ENCODE measurements at places on chromosomes 5 and 9. TPM values are rescaled to one million over a fixed set of nuclear protein-coding genes. Genes with fewer than 3 reads are reported as not detected.

DNA sequence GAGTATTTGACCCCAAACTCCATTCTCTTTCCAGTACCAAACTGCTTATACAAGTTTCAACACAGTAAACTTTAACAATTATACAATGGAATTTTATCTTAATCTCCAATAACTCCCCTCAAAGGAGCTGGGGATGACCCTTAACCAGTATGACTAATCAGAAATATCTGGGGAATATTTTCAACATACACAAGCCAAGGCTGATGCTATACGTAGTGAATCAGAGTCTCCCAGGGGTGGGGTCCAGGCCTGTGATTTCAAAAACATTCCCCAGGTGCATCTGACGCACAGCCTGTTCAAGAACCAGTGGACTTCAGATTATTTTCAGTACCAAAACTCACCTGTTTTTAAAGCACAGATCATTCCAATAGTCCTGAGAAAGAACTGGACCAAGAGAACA, 11.8 kb upstream of the SEMA5A start:
- no peak overlapping the region for H3K4me3 ChIP-seq
- no peak for DNase-seq
- H3K27ac ChIP-seq = no peak overlapping the region
- no peaks in the 10 kb centered on the region for H3K36me3 ChIP-seq
- no peaks in the 10 kb centered on the region for H3K27me3 ChIP-seq

- H3K4me3 ChIP-seq = no peak overlapping the region
- peaks cover 3% of the 10 kb centered on the region for H3K4me1 ChIP-seq
- no peaks in the 10 kb centered on the region for H3K36me3 ChIP-seq
- DNase-seq = peak; percentile 33
These were observed 131.9 kb upstream of the ANKH start for GRCh38 chr5:15003511-15003920.

GRCh38 chr5:124704594-124705284, 41.7 kb downstream of the ZNF608 start:
- H3K36me3 ChIP-seq = no peaks in the 10 kb centered on the region
- peaks cover 13% of the 10 kb centered on the region for H3K4me1 ChIP-seq
- DNase-seq = no peak
- H3K4me3 ChIP-seq = no peak overlapping the region

DNA sequence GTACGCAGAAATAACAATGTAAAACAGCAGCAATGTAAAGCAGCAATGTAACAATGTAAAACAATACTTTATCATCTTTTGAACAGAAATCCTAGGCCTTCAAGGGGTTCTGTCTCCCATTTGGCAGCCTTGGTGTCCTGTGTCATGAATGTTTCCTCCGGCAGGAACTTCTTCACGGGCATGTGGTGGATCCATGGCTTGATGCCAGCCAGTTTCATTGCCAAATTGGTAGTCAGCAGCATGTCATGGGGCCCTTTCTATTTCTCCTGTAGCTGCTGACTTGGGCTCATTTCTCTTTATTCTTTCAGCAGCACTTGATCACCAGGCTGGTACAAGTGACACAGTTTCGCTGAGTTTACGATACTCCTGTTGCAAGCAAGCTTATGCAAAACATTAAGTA, 275.3 kb downstream of the HTR1A start:
- H3K36me3 ChIP-seq = no peaks in the 10 kb centered on the region
- no peak overlapping the region for H3K27ac ChIP-seq
- peaks cover 3% of the 10 kb centered on the region for H3K27me3 ChIP-seq
- DNase-seq = peak; percentile 14

DNA sequence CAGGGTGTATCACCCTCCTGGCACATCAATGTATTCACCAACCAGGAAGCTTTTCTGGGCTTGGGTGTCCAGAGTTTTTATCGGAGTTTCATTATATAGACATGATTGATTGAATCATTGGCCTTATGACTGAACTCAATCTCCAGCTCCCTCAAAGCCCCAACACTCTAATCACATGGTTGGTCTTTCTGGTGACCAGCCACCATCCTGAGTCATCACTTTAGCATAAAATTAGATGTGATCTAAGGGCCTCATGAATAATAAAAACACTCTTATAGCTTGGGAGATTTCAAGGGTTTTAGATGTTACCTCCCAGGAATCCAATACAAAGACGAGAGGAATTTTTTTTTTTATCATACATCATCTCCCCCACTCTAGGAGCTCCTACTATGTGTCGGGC, 7.7 kb upstream of the PBX3 start:
- no peak for DNase-seq
- peaks cover 14% of the 10 kb centered on the region for H3K4me1 ChIP-seq
- no peak overlapping the region for H3K27ac ChIP-seq
- no peaks in the 10 kb centered on the region for H3K27me3 ChIP-seq
- H3K4me3 ChIP-seq = no peak overlapping the region

GRCh38 chr5:39062530-39062929, 11.7 kb downstream of the RICTOR start:
- H3K36me3 ChIP-seq = peaks cover 12% of the 10 kb centered on the region
- H3K27ac ChIP-seq = no peak overlapping the region
- no peak overlapping the region for H3K4me3 ChIP-seq
- H3K4me1 ChIP-seq = no peaks in the 10 kb centered on the region

DNA sequence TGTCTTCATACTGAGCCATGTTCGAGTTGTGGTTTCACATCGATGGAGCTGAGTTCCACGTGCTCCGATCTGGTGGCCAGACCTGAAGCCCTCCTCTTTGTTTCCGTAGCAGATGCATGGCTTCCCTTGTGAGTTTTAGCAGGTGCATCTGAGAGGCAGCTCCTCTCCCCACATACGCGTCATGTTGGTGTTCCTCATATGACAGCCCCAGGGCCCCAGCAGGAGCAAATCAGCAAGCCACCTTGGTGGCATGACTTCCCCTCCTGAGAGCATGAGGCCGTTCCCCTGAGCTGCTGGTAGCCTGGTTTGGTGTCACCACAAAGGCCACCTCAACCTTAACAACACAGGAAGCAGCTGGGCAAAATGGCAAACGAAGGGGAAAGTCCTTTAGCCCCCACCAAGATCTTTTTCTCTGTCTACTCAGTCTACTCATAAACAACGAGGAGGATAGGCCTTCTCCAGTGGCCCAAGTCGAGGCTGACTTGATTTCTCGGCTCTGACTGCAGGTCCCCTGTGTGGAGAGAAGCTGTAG, 5.9 kb downstream of the CYFIP2 start:
- H3K27ac ChIP-seq = no peak overlapping the region
- peaks cover 17% of the 10 kb centered on the region for H3K27me3 ChIP-seq

GRCh38 chr5:6859023-6859422, 145.8 kb downstream of the TENT4A start:
- no peaks in the 10 kb centered on the region for H3K4me1 ChIP-seq
- no peak overlapping the region for H3K27ac ChIP-seq
- H3K27me3 ChIP-seq = no peaks in the 10 kb centered on the region
- no peak for DNase-seq

KCNIP1 gene
- 1.4 TPM for total RNA-seq

DNA sequence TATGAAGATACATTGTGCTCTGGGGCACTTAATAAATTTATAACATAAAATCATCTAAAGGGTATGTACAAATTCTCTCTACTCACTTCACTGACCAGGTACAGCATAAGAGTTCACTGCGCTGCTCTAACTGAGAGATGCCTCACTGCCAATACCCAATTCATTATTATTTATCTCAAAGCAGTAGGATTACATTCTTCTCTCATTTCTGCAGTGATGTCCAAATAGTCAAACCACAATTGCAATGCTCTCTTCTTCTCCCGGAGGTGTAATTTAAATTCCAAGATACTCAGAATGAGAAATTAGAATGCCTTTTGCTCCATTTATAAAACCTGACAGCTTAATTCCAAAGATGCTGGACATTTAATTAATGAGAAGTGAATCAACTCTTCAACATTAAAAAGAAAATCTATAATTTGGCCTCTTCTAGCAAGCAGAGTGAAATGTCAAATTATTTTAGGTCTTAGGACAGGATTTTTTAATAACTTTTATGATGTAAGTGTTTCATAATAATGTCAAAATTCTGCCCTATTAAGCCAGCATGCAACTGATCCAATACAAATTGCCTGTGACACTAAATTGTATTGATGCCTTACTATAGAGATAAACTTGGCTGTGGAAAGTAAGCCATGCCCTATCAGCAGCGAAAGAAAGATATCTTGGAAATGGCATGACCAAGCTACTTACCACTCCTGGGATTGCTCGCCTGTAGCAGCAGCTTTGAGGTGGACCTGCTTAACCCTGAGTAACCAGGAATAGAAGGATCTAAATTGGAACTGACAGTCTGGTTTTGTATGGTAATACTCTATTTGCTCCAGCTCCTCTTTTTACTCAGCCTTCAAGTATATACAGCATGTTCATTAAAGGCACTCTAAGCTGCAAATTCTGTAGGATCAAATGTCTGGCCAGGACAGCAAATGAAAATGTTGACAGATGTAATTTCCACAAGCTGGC, 374.2 kb upstream of the TYRP1 start:
- H3K4me1 ChIP-seq = no peaks in the 10 kb centered on the region
- H3K27ac ChIP-seq = no peak overlapping the region
- no peaks in the 10 kb centered on the region for H3K27me3 ChIP-seq
- no peak for DNase-seq
- H3K4me3 ChIP-seq = no peak overlapping the region

All from SJCRH30 (cell line).